ENCODE measurements at places on chromosomes 5 and 9.

- DNase-seq = no peak
Observed at GRCh38 chr5:89377767-89378455, 494.9 kb upstream of the MEF2C start.

- DNase-seq = no peak
Observed at GRCh38 chr5:27015758-27016157, 22.6 kb downstream of the CDH9 start.

GRCh38 chr5:179368126-179368805 is 23.0 kb upstream of the ADAMTS2 start:
- DNase-seq = no peak

DNA sequence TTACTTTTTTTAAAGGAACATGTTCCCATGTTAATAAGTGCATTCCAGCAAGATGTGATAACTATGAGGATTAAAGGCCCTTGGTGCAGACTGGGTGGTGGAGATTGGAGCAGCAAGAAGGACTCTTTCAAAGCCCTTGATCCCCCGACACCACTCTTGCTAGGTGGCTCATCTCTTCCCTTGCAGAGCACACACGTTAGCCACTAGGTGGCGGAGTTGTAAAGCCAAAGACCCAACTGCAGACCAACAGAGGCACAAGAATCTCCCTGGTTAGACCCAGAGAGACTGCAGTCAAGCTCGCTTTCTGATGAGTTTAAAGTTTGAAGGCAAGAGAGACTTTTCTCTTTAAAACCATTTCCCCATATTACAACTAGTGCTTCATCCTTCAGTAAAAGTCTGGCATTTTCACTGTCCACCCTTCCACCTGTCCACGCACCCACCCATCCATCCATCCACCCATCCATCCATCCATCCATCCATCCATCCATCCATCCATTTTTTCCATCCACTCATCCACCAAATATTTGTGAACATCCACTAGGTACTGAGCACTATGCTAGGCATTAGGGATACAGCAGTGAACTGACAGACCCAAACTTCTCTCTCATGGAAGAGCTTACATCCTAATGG is 226.9 kb downstream of the MSX2 start:
- DNase-seq = peak; percentile 23

DNA sequence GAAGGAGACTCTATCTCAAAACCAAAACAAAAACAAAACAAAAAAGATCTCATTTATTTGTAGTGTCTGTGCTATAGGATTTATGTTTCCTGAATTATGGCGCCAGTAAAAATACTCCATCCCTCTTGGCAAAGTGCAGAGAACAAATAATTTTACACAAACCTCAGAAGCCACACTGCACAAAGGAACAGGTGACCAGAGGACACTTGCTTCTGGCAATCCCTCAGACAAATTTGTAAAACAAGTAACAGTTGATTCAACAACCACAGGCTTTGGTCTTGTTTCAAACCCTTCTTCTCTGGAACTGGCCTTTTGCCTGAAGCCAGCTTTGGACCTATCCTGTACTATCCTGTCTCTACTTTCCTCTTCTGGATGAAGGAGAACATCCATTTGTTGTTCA is 502.1 kb downstream of the DMAC1 start:
- no peak for DNase-seq

- DNase-seq = no peak
Observed at GRCh38 chr9:81344366-81344765, 345.0 kb downstream of the TLE1 start.

DNA sequence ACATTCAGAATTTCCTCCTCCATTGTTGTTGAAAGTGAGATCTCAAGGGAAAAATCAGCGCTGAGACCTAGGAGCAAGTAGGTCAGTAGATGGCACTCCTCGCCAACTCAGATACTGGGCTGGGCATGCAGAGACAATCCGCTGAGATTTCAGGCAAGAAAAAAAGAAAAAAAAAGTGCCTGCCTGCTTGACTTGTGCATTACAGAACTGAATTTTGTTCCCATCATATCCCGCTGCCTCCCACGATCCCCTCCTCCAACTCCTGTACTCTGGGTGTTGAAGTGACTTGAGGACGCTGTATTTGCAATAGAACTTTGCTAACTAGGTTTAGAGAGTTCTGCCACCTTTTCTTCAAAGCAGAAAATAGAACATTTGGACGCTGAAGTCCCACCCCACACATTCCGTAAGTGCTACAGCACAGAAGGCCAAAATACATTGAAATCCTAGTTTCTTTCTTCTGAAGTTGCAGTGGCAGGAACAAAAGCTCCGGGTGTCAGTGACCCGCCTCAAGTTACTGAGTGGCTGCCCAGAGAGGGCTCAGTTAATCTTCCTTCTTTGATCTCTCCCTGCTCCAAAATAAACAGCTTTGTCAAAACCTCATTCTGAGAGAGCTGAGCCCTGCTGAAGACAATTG is 265.8 kb downstream of the MLLT3 start:
- peak; percentile 32 for DNase-seq

- no peak for DNase-seq
Observed at GRCh38 chr5:61477788-61478187, 145.7 kb downstream of the ZSWIM6 start.

- no peak for DNase-seq
Observed at GRCh38 chr9:75395336-75395735, 307.0 kb downstream of the OSTF1 start.

DNA sequence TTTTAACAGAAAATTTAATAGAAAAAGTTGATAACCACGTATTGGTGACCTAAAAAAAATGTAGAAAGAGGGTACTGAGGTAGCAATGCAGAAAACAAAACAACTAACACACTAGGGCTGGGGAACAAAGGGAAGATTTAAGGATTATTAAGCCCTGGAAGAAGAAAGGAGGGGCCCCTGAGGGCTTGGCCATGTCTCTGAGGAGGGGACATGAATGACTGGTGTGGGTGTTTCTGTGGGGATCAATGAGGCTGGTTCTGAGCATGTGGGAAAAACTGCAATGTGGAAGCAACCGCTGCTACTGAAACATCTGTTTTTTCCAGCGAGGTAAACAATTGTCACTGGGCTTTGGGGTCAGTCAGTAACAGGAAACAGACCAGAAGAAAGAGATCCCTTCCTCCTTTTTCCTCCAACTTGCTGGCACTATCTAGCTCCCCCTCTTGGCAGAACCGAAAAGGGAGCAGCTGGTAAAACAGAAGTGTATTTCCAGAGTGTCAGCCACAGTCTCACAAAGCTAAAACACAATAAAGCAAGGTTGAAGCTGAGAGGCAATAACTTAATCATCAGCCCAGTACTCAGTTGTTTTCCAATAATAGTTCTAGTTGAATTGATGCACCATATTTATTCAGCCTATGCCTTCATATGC is 48.3 kb downstream of the ATPSCKMT start:
- DNase-seq = no peak

DNA sequence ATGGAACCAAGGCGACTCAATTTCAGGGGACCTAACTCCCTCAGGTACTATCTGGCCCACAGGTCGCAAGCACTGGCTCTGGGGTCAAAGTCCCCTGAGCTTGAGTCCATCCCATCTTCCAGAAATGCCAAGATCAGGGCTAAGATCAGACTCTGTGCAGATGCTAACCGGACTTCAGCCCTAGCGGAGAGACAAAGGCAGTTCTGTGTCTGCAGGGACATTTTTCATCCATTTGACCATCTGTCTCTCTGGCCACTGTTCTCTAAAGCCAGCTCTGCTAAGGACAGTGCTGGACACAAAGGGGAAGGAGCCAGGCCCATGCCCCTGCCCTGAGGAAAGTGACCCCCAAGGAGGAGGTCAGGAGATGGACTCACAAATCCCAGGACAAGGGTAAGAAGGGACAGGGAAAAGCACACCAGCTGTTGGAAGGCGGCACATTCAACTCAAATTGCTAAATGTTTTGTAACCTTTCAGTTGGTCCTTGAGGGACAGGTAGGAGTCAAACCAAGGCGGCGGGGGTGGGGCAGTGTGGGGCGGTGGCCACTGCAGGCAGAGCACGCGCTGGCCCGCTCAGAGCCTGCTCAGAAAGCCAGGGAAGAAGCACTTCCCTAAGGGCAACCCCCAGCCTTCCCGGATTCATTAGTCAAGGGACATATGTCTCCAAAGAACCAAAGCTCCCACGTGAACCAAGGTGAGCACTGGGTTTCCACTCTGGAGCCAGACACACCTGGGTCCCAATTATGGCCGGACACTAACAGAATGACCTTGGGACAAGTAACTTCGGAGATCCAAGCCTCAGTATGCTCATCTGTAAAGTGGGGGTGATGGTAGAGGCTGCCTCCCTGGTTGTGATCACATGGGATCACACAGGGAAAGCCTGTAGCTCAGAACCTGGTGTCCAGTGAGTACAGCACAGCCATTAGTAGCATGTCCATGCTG is 42.8 kb downstream of the STK10 start:
- no peak for DNase-seq

DNA sequence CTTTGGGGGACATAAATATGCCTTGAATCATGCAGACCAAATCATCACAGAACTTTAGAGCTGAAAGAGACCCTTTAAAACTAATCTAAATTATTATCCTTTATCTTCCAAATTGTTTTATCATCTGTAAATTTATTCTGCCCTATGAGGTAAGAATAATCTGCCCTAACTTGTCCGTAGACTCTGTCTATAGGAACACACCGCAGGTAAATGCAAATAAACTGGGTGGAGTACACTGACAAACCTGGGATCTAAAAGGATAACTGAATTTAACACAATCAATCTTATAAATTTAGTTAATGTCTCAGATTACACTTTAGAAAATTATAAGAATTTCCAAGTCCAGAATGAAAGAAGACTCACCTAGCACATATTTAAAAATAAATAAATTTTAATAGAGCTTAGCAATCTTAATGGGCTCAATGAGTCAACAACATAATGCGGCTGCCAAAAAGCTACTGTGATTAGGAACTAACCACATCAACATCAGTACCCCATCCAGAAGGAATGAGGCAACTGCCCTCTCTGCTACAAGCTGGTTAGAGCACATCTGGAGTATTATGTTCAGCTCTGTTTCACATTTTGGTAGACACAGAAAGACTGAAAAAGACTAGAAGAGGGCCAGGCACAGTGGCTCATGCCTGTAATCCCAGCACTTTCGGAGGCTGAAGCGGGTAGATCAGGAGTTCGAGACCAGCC is 5.6 kb downstream of the MEGF9 start:
- no peak for DNase-seq

DNA sequence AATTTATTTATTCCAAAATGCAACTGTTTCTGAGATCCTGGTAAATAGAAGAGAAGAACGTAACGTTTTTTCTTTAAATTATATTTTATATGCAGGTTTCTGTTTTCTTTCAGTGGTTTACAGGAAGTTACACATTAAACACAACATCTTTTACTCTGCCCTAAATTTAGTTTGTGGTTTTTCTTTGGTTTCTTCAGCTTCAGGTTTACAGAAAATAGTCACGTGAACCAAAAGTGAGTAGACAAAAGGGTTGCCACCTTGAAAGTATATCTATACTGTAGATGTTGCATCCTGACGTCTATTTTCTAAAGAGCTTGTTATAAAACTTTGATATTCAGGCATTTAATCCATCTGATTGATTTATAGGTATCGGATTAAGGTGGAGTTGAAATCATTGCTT is 1236.6 kb downstream of the MAT2B start:
- no peak for DNase-seq

- DNase-seq = no peak
Observed at GRCh38 chr5:140321796-140322195, 18.9 kb upstream of the PFDN1 start.

- DNase-seq = no peak
Observed at GRCh38 chr9:86545090-86545489, 190.9 kb upstream of the TUT7 start.

- DNase-seq = no peak
Observed at GRCh38 chr5:176704355-176704754, 57.1 kb downstream of the TSPAN17 start.

- DNase-seq = no peak
Observed at GRCh38 chr9:112836394-112836793, 54.3 kb downstream of the SLC46A2 start.

GRCh38 chr5:7500256-7500655 is 104.3 kb downstream of the ADCY2 start:
- no peak for DNase-seq

GRCh38 chr5:147189109-147189424 is 45.8 kb upstream of the STK32A start:
- no peak for DNase-seq

- DNase-seq = no peak
Observed at GRCh38 chr5:73280821-73281746, 108.1 kb downstream of the TMEM174 start.

- no peak for DNase-seq
Observed at GRCh38 chr9:97596906-97597305, 36.3 kb downstream of the TSTD2 start.

DNA sequence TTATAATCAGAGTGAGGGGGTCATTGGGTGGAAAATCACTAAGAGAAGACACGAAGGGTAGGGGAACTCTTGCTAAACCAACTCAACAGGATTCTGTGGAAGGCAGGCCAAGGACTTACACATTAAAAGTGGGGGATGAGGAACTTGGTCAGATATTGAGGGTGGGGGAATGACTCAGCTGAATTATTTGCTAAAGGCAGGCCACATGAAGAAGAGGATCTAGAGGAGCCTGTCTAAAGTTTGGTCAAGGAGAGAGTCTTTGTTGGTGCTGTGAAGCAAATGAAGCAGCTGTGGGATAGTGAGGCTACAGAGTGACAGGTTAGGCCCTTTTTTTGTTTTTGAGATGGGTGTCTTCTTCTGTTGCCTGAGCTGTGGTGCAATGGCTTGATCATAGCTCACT is 63.9 kb upstream of the SPRY4 start:
- DNase-seq = no peak

GRCh38 chr9:7324152-7324598 is 475.4 kb downstream of the DMAC1 start:
- DNase-seq = no peak

DNA sequence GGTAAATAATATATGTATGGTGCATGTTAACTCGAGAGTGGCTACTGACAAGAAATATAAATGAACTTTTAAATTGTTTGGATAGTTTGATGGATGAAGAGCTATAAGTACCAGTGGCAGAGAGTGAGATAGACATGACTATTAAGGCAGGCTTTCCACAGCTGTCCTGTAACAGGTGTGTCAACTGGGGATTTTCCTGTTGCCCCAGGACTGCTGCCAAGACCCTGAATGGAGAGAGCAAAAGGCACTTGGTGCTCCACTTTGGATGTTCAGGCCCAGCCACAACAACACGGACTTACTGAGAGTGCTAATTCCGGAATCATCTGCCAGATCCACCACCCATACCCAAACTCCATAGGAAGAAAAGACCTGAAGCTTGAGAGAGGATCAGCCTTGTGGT is 215.1 kb downstream of the SEC61B start:
- DNase-seq = no peak

GRCh38 chr5:141942185-141942857 is 15.7 kb downstream of the PCDH12 start:
- DNase-seq = no peak

GRCh38 chr9:79719021-79719420 is 147.3 kb downstream of the TLE4 start:
- no peak for DNase-seq

- DNase-seq = no peak
Observed at GRCh38 chr5:149036970-149037369, 25.9 kb downstream of the SH3TC2 start.

DNA sequence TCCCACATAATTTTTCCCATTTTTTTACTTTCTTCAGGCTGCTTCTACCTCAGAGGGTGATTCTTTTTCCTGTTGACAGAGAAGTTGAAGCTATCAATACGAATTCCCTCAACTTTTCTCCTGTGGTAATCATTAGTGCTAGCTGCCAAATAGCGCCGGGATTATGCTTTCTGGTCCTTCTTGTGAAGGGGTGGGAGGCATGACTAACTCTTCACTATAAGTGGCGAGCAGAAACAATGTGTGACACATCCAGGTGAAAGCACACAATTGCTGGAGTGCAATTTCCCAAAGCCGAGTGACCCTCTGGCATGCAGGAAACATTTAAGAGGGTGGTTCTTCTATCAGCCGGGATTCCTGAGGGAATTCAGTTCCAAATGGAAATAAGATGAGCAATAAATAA is 56.0 kb downstream of the TRPC7 start:
- DNase-seq = no peak

Data from stimulated activated CD4-positive, alpha-beta T cell treated with anti-CD3 and anti-CD28 coated beads, Interleukin-1b, Interleukin-23, amount 100 ng/mL, for 24 hours (primary cell).